ENCODE measurements at places on chromosomes 3 and 15.

- peak; percentile 51 for DNase-seq
These were observed 32.8 kb downstream of the ZNF589 start for GRCh38 chr3:48273594-48274211.

DNA sequence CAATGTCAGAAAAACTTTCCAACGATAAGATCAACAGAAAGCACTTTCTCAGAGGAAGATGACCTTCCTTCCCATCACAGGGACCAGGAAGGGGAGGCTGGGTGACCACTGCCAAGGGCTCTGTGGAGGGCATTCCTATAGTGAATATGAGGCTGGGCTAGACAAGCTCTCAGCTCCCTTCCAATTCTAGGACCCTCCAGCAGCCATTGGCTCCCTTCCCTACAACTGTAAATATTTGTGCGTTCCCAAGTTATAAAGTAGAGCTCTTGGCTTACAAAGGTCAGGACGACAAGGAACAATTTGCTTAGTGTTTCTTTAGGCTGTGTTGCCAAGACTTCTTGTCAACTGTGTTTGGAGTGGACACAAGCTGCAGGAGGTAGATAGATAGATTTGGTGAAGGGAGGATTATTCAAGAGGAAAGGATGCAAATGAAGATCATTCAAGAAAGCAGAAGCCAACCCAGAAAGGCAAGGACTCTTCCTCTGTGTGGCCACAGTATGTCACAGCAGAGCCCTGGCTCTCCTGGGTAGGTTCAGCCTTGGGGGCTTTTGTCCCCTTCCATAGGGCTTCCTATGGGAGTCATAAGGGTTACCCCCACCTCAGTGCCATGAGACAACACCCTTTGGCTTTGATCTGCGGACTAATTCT is 223.6 kb upstream of the TLE3 start:
- no peak for DNase-seq

DNA sequence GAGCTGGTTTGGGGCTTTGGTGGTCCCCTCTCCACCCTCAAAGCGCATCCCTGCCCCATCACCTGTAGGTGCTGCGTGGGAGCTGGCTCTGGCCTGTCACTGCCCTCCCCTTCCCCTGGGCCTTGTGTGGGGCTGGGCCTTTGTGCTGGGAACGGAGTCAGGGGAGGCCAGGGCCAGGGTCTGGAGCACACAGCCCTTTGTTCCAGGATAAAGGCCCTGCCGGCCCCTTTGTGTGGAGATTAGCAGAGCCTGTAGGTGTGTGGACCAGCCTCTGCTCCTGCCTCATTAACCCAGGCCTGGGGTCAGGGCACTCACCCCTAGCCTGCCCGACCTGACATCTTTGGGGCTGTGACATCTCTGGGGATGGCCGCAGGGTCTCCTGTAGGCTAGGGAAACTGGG is 8.9 kb downstream of the EPHB3 start:
- DNase-seq = no peak

GRCh38 chr3:174101244-174101643 is 703.7 kb downstream of the NLGN1 start:
- DNase-seq = no peak

DNA sequence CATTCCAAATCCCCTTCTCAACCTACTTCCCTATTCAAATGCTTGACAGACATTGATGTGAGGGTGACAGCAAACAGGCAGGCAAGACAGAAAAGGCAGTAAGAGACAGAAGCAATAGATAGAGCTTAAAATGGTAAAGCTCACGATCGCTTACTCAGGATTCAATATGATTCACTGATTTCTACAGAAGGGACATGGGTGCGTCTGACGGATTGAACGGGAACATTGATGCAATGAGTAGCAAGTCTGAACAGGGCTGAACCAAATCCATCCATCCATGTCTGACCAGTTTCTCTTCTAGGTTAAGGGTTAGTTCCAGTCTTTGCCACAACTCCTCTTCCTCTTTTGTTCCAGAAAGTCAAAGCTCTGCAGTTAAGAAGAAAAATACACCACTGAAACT is 35.1 kb downstream of the P2RY1 start:
- no peak for DNase-seq

Data from T-cell (primary cell).